Stimulated activated memory B cell treated with anti-CD40 and anti-IgM and Interleukin-4, amounts not matched to agents 10 μg/mL and 1 μg/mL and 100 μg/mL, for 72 hours (primary cell): ENCODE measurements at places on chromosomes 7 and 10.
A peak's percentile ranks its signal among the peaks of the same experiment; 100 is the strongest.

GRCh38 chr10:22341926-22342196 lies 3.4 kb upstream of the SPAG6 start:
- no peak for ATAC-seq

- no peak for ATAC-seq
These were observed 48.7 kb downstream of the TPK1 start for GRCh38 chr7:144787127-144787526.

GRCh38 chr10:93248583-93249227 lies 175.0 kb downstream of the CYP26A1 start:
- no peak for ATAC-seq

GRCh38 chr7:85914437-85914836 lies 727.6 kb upstream of the SEMA3D start:
- no peak for ATAC-seq

- peak; percentile 66 for ATAC-seq
These were observed 4.0 kb downstream of the GPR15LG start for GRCh38 chr10:84177541-84178141.

GRCh38 chr7:80918909-80919721 lies at the start of gene SEMA3C:
SEMA3C (minus strand) TSS chr7:80919051; CDS start chr7:80916781, 2,270 bp downstream.
- peak; percentile 56 for ATAC-seq

- ATAC-seq = no peak
These were observed at the start of gene TUBB8 for GRCh38 chr10:48996-49395. TUBB8 (minus strand) TSS chr10:49296; CDS start chr10:49238, 58 bp downstream.
